ENCODE measurements at places on chromosomes 6 and 20.

- DNase-seq: no peak
Observed at GRCh38 chr6:81894788-81895271, 142.3 kb upstream of the TENT5A start.

DNA sequence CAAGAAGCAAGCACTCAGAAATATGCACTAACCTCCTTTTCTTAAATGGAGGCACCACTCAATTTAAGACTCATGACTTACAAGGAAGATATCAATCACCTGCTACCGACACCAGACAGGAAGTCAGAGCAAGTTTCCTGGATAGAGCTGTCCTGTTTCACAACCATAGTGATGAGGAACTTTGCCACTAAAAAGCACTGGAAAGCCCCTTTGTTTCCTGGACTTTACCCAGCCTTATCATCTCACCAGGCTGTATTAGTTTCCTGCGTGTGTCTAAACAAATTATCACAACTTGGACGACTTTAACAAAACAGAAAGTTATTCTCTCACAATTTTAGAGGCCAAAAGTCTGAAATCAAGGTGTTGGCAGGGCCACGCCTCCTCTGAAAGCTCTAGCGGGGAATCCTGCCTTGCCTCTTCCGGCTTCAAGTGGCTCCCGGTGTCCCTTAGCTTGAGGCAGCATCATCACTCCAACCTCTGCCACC is 253.8 kb upstream of the STXBP5 start:
- no peak for DNase-seq

- no peak for DNase-seq
Observed at GRCh38 chr20:44615169-44615791, 32.9 kb downstream of the PKIG start.

- no peak for DNase-seq
Observed at GRCh38 chr20:36833275-36834020, 42.5 kb upstream of the TLDC2 start.

GRCh38 chr20:44099832-44100231 is 87.2 kb downstream of the JPH2 start:
- no peak for DNase-seq

DNA sequence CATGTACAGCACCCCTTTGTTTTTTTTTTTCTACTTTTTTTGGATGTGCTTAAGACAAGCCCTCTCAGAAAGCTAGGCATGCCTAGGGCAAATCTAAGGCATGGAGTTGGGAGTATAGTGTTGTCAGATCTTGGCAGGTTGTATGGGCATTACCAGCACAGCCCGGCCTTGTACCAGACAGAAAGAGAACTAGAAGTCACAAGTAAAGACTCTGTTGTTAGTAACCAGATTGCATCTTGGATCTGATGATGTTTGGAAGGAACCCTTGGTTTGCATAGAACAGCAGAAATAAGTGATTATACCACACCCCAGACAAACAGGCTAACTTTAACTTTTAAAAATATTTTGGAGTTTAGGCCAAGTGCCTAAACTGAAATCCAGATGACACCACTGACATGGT is 25.6 kb downstream of the STK35 start:
- no peak for DNase-seq

GRCh38 chr20:36812594-36813463 is 39.3 kb upstream of the DSN1 start:
- DNase-seq: no peak

- no peak for DNase-seq
Observed at GRCh38 chr6:65416621-65417020, 290.4 kb downstream of the EYS start.

DNA sequence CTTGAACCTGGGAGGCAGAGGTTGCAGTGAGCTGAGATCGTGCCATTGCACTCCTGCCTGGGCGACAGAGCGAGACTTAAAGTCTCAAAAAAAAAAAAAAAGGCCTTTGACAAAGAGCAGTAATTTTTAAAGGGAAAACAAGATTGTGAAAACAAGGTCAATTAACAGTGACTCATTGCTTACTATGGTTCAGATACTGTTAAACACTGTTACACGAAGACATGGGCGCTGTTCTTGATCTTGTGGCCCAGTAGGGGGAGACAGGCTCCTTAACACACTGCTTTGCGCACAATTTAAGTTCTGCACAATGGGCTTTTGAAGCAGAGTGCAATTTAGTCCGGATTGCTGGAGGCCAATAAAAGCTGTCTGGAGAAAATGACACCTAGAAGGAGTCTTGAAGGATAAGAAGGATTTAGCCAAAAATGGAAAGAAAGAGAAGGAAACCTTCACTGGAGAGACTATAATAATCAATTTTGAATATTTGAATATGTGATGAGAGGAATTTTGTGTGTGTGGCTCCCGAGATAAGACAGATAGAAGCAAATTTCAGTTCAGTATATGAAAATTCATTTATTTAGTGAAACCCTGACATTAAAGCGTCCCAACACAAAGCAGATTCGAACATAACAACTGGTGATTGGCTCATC is 6.0 kb upstream of the LATS1 start:
- DNase-seq: no peak

DNA sequence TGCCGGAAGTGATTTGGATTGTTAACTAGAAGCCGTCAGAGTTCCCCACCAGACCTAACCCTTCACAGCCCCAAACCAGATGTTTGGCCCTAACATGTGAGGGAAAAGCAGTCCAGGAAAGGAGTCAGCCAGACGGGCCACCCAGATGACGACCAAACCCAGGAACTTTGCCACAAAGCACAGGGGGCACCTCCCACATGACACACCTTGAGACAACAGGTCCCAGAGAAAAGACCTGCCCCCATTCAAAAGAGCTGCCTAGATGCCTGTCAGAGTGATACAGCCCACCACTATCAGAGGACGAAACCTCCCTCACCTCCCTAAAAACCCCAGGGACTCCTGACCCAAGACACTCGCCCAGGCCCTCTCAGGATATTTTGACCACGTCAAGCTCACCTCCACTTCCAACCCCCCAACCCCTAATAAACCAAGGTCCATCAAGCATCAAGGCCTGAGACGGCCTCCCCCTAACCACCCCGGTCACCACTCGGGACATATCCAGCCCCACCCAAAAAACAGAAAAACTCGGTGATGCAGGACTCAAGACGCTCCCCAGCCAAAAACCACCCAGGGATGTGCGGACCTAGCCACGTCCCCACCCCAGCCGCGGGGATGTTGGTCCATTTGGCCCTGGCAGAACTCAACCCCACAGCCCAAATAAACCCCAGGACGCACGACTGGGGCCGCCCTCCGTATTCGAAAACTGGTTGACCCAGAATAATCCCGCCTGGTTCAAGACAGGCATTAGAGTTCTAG is 662 bp downstream of the ZNF343 start:
- no peak for DNase-seq

DNA sequence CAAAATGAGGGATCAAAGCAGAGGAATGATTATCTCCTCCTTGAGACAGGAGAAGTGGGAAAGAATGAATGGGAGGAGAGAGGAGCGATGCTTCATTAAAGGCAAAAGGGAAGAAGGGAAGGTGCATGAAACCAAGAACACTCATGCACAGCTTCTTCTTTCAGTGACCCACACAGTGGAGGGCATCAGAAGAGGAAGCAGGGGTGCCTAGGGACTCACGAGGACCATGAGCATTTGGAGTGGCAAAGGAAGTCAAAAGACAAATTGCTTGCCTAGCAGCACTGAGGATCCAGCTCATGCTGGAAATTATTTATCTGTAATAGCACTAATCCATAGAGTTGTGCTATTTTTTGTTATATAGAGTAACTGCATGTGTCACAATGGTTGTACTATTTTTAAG is 66.1 kb downstream of the SMLR1 start:
- DNase-seq: no peak

DNA sequence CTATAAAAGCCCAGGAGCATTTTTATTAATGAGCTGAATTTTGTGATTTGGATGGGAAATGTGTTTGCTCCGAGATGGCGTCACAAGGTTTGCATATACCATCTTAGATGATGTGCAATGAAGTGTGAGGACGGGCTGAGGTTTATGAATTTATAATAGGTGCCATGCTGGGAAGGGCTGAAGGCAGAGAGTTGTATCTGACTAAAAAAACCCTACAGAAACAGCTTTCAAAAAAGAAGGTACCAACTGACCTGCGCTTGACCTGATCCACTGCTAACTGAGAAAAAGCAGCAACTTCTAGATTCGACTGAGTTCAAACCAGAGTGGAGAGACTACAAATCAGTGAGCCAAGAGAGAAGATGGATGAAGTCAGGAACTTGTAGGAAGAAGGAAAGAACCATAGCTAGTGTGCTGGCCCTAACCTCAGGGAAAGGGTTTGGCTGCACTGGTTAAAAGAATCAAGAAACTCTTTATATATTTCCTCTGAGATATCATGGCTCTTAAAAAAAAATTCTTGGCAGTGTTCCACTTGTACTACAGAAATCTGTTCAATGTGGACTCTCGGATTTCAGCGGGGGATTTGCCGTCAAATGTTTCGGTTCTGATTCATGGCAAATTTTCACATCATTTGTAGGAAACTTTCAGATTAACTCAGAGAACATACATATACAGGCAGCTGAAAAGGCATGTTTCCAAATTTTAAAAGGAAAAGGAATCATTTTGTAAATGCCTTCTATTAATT is 56.5 kb upstream of the HDGFL1 start:
- DNase-seq: no peak

DNA sequence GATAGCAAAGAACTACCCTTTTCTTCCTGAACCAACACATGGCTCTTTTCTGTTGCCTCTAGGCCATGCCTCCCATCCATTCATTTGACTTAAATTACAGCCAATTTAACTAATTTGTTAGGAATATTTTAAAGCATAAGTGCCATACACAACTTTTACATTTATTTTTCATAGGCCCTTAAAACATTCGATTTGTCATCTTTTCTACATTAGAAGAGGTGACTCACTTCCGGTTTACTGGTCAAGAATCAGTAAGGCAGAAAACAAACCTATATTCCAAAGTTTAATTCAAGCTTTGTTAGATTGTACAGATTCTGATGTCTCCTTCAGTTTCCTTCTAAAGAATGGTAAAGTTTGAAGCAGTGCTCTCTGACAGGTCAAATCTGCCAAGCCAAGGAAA is 344.3 kb downstream of the SAMD5 start:
- no peak for DNase-seq

- DNase-seq: no peak
Observed at GRCh38 chr20:4151991-4152695, 136.8 kb upstream of the RNF24 start.

DNA sequence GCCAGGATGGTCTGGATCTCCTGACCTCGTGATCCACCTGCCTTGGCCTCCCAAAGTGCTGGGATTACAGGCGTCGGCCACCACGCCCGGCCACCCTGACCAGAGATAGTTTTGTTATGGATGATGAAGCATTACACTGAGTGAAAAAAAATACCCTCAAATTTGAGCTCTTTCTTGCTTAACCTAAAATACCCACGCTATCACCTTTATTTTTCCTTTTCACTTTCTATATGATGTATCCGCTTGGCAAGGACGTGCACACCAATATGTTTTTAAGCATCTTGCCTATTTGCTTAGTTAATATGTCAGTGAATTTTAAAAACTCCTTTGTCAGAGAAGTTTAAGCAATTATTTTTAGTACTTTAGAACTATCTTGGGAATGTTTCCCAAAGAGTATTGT is 150.4 kb downstream of the INSM1 start:
- no peak for DNase-seq

- DNase-seq: no peak
Observed at GRCh38 chr6:14305624-14306023, 188.1 kb downstream of the CD83 start.

DNA sequence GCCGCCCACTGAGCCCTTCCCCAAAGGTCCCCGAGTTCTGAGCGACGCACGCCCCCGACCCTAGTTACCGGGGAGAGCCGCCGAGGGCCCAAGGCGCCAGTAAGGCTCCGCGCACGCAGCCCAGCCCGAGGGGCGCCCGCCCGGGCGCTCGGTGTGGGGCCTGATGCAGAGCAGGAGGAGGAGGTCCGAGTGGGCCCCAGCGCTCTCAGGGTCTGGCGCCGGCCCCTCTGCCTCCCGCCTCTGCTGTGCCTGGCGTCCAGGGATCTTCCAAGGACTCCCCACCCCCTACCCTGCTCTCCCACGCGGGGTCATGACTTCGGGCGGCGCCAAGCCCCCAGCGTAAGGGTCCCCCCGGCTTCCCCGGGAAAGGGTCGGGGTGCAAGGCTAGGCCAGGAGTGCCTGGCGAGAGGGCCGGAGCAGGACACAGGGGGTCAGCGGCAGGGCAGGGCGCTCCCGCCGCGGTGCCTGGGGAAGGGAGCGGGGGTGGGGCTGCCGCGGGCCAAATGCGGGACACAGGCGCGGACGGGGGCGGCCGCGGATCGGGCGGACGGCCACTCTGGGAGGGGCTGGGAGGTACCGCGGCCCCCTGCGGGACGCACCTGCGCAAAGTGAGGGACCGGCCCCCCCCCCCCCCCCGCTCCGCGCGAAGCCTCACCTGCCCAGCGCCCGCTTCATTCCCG is 637 bp downstream of the ABHD12 start:
- no peak for DNase-seq

DNA sequence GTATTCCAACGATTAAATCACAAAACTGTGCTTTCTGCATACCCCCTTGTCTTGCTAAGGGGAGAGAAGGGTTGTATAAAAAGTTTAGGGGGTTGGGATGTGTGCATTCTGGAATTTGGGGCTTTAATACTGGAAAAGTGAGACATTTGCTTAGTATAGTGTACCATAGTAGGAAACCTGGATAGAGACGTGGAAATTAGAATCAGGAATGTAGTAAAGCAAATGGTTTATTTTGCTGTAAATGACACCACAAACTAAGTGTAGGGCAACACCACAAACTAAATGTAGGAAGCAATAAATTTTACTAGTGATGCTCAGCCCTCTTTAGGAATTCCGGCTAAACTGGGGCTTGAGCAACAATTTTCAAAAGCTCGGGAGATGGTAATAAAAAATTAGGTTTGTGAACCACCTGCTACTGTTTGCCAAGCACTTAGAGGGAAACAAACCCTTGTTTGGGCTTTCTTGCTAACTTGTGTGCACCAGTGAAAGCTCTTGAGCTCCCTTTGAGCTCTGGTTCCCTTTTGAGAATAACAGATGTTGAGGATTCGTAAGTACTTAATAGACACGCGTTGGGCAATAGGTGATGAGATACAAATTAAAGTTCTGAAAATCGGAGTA is 13.8 kb downstream of the BRD2 start:
- DNase-seq: no peak

- DNase-seq: peak; percentile 39
Observed at GRCh38 chr6:25050356-25050755, 114.6 kb upstream of the RIPOR2 start.

GRCh38 chr20:45368221-45368980 is 5.4 kb downstream of the SYS1 start:
- DNase-seq: no peak

- no peak for DNase-seq
Observed at GRCh38 chr6:157690441-157691210, 132.4 kb upstream of the SNX9 start.

DNA sequence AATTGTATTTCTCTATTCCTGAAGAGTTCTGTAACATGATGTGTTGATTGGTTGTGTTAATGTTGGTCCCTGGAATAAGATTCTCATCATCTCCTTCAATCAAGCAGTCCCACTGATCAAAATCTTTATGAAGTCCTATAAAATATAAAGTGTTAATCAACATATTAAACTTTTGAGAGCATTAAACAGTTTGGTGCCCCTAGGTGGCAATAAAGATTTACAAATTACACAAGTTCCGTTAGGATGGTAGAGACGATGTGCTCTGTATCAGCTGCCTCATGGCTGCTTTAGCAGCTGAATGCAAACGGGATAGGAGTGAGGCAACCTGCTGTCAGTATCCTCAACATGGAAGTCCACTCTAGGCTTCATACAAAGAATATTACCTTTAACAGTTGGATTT is 16.9 kb downstream of the TDRD6 start:
- no peak for DNase-seq

- no peak for DNase-seq
Observed at GRCh38 chr6:92380803-92381601, 1038.4 kb downstream of the EPHA7 start.

Data from NCI-H1436 treated with DMSO at 0.1 percent for 48 hours (cell line).